ENCODE measurements at places on chromosomes 4 and X. TPM values are rescaled to one million over a fixed set of nuclear protein-coding genes. Genes with fewer than 3 reads are reported as not detected.

The FAM133A gene
- total RNA-seq: not detected

The PHEX gene
- 0.18 TPM for total RNA-seq

The NDST4 gene
- not detected for total RNA-seq

The EMCN gene
- not detected for total RNA-seq

The AFM gene
- total RNA-seq: not detected

The PWWP3B gene
- total RNA-seq: not detected

The RTL5 gene
- 0.18 TPM for total RNA-seq

The CT55 gene
- not detected for total RNA-seq

The IGSF1 gene
- not detected for total RNA-seq

The NLGN3 gene
- total RNA-seq: 1.3 TPM

The PDHA2 gene
- not detected for total RNA-seq

The NPY2R gene
- not detected for total RNA-seq

The STS gene
- total RNA-seq: 1.7 TPM

The MAGEA4 gene
- total RNA-seq: not detected

The IQSEC2 gene
- 0.20 TPM for total RNA-seq

The TRIM61 gene
- total RNA-seq: 3.6 TPM

The NEIL3 gene
- total RNA-seq: 38.0 TPM

The CYSLTR1 gene
- 29.9 TPM for total RNA-seq

The XKRX gene
- total RNA-seq: 0.09 TPM

The NPFFR2 gene
- not detected for total RNA-seq

The LAGE3 gene
- 52.5 TPM for total RNA-seq

The CXCL11 gene
- total RNA-seq: 0.48 TPM

The TSPAN7 gene
- not detected for total RNA-seq

The KLHL13 gene
- total RNA-seq: 0.25 TPM

The REPS2 gene
- 0.36 TPM for total RNA-seq

The WDR45 gene
- total RNA-seq: 49.0 TPM

The TBX22 gene
- not detected for total RNA-seq

The CDKL5 gene
- 0.45 TPM for total RNA-seq

The CLTRN gene
- 0.16 TPM for total RNA-seq

The USP26 gene
- total RNA-seq: not detected

The PGRMC2 gene
- 36.9 TPM for total RNA-seq

The AMOT gene
- total RNA-seq: 2.3 TPM

The SPANXD gene
- not detected for total RNA-seq

The ADGRL3 gene
- not detected for total RNA-seq

The ADH4 gene
- total RNA-seq: not detected

The RHOXF2 gene
- not detected for total RNA-seq
